SJSA1 (cell line): ENCODE measurements at places on chromosomes 5 and 9.

- no peak for DNase-seq
Measured at GRCh38 chr9:135181336-135181735, 93.9 kb downstream of the OLFM1 start.

DNA sequence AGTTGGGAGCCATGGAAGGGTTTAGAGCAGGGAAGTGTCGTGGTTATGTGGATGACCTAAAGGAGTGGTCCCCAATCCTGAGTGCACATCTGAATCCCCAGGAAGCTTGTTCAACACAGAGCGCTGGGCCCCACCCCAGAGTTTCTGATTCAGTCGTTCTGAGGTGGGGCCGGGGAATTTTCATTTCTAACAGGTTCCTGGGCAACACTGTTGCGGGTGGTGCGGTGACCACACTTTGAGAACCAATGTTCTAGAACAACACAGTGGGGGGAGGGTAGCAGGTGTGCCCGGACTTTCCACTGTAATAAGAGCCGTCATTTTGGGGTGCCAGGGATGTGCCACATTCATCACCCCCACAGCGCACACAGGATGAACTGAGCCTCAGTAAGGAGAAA, 39.3 kb downstream of the DUSP1 start:
- DNase-seq, result no peak

DNA sequence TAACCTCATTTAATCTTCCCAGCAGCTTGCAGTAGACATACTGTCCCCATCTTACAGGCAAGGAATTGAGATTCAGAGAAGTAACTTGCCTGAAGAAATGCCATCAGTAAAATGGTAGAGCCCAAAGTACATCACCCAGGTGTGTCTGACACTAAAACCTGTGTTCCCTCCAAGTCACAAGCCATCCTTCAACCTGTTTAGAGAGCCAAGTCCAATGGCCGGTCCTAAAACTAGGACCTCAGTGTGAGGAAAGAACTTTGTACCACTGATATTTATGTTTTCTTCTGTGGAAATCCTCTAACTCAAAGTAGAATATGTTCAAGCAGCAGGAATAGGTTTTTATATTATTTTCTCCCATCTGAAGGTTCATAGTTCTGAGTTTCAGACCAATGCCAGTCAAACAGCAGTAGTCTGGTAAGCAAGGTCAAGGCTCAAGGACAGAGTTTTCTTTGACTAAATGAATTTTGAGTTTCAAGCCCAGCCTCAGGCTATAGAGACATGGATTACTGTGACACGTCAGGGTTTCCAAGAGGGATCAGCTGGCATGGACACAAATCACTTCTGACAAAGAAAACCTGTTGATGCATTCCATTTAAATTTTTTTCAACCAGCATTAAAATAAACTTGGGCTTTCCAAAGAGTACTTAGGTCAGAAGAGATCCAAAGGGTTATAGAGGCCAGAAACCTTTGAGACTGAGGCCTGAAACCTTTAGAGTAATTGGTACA, 80.9 kb upstream of the PLPP6 start:
- no peak for DNase-seq

DNA sequence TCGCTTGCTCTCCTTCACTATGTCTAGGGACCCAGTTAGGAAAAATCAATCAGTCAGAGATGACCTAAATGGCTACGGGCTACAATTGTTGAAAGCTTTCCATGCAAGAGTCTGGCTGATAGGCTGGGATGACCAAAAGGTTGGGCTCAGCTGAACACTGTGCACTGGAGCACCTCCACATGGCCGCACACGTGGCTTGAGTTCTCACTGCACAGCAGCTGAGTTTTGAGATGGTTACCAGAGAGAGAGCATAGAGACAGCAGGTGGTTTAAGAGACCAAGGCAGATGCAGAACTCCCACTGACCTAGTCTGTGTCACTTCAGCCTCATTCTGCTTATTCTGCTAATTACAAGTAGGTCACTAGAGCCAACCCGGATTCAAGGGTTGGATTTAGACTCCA, 2354.8 kb upstream of the C9orf72 start:
- DNase-seq, result no peak

DNA sequence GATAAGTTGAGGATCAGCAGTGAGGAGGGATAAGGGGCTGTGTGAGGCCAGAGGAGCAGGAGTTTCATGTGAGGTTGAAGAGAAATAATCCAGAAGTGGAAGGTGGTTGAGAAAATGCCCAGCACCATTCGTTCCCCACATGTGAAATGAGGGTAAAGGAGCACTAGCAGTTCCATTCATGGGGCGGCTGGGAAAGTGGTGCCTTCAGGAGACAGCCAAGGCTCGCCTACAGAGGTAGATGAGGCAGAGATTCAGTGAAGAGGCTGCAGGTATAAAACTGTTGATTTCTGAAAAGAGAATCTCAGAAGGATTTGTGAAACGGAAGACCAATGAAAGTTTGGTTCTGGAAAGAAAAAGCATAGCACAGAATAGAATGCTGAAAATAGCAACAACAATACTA, 272.6 kb downstream of the MSX2 start:
- no peak for DNase-seq

GRCh38 chr5:74243634-74244033, 396.9 kb downstream of the ENC1 start:
- no peak for DNase-seq

- DNase-seq, result no peak
Measured at GRCh38 chr5:181235689-181236366, 7.9 kb downstream of the RACK1 start.

DNA sequence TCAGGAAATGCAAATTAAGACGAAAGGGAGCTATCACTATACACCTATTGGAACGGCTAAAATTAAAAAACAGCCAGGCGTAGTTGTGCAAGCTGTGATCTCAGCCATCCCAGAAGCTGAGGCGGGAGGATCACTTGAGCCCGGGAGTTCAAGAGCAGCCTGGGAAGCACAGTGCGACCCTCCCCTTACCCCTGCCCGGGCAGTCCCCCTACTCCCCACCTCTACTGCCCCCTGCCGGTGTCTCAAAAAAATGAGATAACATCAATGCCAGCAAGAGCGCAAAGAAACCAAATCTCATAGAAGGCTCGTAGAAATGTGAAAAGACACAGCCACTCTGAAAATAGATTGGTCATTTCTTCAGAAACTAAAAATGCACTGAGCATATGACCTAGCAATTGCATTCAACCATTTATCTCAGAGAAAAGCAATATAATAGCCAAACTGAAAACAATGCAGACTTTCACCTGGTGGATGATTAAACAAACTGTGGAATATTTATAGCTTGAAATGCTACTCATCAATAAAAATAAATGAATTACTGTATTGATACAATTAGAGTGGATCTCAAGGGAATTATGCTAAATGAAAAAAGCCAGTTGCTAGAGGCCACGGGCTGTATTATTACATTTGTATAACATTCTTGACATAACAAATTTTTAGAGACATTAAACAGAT, 20.6 kb downstream of the OR2V2 start:
- DNase-seq, result no peak

DNA sequence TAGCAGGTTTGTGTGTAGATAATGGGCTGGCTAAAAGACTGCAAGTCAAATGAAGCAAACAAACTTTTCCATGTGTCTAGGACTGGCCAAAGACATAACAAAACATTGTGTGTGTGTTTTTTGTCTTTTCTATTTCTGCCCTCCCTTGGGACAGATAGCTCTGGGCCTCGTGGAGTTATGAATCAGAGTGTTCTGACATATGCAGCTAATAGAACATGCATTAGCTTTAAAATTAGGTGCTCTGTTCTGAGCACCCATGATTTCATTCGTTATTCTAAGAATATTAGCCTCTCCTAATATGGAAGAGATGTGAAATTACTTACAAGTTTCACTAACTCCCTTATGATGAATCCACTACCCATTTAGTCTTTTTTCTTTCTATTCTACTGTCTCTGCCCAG, 367.3 kb upstream of the PAPPA start:
- no peak for DNase-seq

DNA sequence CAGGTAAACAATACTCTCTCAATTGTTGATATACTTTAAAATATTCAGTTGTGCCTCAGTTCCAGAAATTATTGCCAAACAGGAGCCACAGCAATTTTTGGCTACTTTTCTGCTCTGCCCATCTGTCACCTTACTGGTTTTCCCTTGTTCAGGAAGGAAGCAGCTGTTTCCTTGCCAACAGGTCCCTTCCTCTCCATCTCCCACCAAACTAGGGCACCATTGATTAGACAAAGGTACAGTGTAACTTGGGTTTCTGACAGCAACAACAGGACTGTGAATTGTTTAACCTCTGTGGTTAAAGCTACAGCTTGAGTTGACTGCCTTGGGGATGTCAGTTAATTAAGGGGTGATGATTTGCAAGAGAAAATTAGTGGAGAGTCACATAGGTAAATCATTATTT, 76.9 kb downstream of the PIP5K1B start:
- no peak for DNase-seq

DNA sequence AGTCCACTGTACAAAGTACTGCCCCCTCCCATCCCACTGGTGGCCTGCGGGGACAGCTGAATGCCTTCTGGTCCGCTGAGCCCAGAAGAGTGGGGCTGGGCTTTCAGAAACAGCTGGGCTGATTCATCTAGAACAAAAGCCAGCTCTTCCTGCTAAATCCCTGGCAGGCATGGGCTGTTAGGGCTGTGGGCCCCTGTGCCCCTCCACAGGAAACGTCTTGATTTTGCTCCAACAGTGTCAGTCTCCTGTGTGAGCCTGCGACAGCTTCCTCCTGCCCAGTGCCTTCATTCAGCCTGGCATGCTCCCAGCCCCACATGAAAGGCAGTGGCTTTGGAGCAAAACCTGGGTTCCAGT, 6.9 kb upstream of the GSN start:
- DNase-seq, result peak; percentile 64

- no peak for DNase-seq
Measured at GRCh38 chr9:16276866-16277265, 593.6 kb downstream of the BNC2 start.

DNA sequence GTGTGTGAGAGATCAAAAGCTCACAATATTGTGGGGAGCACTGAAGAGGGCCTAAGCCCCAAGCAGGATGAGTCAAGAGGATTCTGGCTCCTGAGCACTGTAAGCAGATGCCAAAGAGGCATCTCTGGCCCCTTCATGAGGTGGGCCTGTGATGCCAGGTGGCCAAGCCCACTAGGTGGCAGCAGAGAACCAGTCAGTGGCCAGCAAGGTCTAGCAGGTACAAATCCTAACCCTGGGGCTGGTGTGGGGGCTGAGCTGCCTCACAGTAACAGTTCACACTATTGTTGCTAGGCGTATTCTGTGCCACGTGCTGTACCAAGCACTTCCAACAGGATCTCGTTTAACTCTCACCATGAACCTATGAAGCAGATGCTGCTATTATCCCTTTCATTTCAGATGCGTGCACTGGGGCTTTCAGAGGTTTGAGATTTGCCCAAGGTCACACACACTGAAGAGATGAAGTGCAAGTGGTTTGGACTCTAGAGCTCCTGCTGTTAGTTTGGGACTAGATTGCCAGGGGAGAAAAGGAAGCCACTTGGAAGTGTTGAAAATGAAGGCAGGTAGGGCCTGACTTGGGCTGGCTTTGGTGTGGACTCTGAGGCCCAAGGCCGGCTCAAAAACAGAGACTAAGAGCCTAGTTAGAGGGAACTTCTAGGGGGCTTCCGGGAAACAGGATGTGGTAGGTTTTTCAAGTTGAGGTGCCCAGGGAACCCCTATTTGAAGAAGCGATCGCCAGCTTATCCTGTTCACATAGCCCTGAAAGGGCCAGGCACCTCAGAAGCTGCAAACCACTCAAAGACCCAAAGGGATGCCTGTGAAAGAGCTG, 4.4 kb upstream of the MLANA start:
- DNase-seq, result peak; percentile 55

GRCh38 chr9:114076237-114077161, 1.6 kb downstream of the AMBP start:
- DNase-seq, result no peak

GRCh38 chr9:71025201-71025600, 96.2 kb downstream of the TRPM3 start:
- DNase-seq, result no peak

DNA sequence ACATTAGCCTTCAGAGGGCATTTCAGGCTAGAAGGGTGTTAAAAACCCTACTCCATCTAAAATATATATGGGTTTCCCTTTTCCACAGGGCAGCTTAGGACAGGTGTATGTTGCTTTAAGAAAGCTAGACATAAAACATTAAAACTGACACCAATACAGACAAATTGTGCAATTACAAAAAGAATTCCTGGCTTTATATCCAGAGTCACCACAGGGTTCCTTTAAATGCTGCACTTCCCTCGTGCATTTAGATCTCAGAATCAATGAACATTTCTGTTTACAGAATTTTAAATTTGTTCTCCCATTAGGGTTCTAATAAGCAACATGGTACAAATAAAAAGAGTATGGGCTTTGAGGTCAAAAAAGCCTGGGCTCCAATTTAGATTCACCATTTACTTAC, 170.2 kb downstream of the MAPKAP1 start:
- no peak for DNase-seq

- no peak for DNase-seq
Measured at GRCh38 chr9:27527702-27528075, 1.9 kb downstream of the MOB3B start.

DNA sequence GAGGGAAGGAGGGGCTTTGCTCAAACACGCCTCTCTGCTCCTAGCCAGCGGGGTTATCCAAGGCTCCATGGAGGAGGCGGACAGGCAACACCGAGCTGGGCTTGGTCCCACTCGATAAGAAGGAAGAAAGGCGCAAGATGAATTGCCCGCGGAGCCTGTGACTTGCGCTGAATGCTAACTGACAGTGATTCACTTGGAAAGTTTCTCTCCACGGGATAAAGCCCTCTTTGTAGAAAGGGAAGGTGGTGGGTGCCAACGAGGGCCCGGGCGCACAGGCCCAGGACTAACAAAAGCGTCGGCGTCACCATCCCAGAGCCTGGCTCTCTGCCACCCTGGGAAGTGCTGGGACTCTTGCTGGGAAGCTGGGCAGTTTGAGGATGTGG, 76.0 kb downstream of the VAV2 start:
- no peak for DNase-seq

- no peak for DNase-seq
Measured at GRCh38 chr5:80070338-80071056, 35.3 kb downstream of the THBS4 start.

GRCh38 chr5:90601468-90601867, 42.9 kb downstream of the ADGRV1 start:
- no peak for DNase-seq

DNA sequence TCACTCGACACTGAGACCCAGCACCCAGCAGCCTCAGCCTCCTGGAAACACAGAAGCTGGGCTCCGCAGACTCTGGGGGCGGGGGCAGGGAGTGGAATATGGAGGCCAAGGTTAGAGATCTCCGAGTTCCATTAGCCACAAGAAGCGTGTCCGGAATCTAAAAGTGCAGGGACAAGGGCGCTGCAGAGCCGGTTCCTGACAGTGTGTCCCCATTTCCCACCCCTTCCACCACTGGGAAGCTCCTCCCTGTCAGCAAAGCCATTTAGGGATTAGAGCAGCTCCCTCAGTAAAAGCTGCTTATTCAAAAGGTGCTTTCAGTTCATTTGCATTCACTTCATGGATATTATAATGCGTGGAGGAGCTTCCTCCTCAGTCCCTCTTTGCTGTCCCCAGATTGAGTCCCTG, 74.1 kb upstream of the HSPA9 start:
- no peak for DNase-seq
